Cardiac fibroblast (primary cell): ENCODE measurements at places on chromosomes 1 and 21.
A peak's percentile ranks its signal among the peaks of the same experiment; 100 is the strongest.

GRCh38 chr1:91402023-91402422 lies 2.6 kb downstream of the HFM1 start:
- DNase-seq: peak; percentile 49

- no peak for DNase-seq
These were observed 36.3 kb upstream of the TDRD10 start for GRCh38 chr1:154465621-154466195.

GRCh38 chr1:40898431-40898901 lies 36.3 kb upstream of the CITED4 start:
- peak; percentile 33 for DNase-seq

GRCh38 chr1:98110674-98111073 lies 189.8 kb upstream of the DPYD start:
- DNase-seq: peak; percentile 60

GRCh38 chr1:87735750-87736149 lies 407.1 kb downstream of the LMO4 start:
- DNase-seq: no peak
